CD4-positive, alpha-beta T cell treated with Interleukin-21 for 1 hour (primary cell): ENCODE measurements at places on chromosomes 5 and 9.
A peak's percentile ranks its signal among the peaks of the same experiment; 100 is the strongest.

DNA sequence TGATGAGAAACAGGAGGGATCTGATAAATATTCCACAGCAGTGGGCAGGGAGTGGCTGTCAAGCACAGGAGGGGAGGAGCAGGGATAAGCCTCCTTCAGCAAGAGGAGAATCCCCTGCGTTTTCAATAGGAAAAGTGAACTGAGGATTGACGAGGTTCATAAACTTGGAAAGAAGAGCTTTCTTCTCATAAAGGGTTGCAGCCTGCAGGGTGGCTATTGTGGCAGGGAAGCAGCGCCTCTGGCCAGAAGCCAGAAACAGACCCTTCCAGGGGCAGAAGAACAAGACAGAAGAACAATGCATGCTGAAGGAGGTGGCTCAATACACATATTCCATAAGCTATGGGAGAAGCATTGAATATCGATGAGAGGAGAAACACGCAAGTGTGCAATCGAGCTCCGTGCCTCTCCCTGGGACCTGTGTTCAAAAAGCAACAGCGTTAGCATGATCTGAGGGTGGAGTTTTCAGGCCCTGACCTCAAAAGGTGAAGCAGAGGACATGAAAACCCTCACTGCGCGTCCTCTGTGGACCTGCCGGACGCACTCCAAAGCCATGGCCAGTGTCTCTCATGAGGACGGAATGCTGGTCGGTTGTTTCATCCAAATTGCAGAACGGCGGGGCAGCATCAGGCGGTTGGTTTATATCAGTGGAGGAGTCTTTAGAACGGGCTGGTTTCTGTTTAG is 67.6 kb downstream of the ANKRD33B start:
- DNase-seq: no peak

DNA sequence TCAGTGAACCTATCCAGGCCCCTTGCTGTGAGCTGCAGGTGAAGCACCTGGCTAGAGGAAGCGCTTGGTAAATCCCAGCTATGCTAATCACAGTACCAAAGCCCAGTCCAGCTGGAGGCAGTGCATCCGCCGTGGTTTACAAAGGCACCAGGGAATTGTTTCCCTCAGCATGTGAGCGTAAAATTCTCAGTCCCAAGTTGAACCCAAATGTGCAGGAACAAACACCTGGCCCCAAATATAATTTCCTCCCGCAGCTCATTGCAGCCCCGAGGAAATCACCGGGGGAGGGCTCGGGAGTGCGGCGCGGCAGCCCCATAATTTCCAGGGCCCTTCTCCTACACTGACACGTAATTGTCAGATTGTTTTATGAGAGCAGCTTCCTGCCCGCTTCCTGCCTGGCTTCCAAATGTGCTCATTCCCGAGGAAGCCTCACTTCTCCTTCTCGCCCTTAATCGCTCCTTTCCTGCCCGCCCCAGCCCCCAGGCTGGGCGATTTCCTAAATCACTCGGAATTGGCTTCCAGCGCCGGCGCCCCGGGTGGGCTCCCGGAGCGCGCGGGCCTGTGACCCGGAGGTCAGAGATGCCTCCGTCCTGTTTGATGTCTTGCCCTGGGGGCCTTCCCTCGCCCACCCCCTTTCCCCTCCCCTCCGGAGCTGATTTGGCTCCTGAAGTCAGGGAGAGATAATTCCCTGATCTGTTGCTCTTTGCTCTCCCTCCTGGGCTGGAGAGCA is 134.4 kb downstream of the FGF1 start:
- no peak for DNase-seq

GRCh38 chr9:34097865-34098264 is 28.6 kb downstream of the DCAF12 start:
- no peak for DNase-seq

GRCh38 chr5:81334304-81335061 is 33.1 kb downstream of the ZCCHC9 start:
- DNase-seq: no peak

GRCh38 chr5:61966296-61966955 is 339.6 kb upstream of the KIF2A start:
- no peak for DNase-seq

DNA sequence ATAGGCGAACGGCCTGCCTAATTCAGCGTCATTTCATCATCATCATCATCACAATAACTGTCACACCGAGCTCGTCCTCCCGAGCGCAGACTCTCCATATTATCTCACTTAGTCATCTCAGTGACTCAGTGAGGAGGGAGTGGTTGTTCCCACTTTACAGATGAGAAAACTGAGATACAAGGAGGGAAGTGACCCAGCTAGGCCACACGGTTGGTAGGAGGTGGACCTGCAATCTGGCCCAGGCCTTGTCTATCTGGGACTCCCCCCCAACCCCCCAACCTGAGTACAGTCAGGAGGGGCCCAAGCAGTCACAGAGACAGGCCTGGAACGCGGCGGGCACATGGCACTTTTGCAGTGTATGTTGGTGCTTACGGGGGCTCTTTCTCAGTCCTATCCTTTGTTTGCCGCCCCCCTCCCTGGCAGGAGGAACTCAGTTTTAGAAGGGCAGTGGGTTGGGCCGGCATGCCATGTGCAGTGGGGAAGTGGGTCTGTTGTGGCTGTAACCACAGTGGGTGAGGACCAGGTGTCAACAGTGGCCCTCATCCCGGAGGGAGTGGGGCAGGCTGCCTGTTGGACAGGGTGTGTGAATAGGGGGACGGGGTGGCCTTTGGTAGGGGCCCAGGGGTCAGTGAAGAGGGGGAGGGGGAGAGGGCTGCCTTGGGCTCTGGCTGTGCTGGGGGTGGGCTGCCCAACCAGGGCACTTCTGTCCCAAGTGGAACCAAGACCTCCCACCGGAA is 1.7 kb upstream of the RXRA start:
- DNase-seq: peak; percentile 12

DNA sequence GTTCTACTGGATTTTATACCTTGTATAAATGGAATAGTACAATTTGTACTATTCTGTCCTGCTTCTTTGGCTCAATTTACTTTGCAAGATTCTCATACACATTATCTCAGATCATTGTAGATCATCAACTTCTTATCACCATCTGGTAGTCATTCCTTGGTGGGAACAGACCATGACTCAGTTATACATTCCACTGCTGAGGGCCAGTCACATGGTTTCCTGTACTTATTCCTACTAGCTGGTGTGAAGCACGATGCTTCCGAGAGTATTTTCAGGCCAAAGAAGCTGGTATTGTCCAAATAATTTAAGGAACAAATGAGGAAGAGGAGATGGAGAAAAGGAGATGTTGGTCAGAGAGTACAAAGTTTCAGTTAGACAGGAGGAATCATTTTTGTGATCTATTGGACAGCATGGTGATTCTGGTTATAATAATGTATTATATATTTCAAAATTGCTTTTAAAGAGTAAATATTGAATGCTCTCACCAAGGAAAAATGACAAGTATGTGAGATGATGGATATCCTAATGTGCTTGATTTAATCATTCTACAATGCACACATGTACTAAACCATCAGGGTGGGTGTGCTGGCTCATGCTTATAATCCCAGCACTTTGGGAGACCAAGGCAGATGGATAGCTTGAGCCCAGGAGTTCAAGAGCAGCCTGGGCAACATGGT is 124.1 kb downstream of the SYK start:
- DNase-seq: no peak

DNA sequence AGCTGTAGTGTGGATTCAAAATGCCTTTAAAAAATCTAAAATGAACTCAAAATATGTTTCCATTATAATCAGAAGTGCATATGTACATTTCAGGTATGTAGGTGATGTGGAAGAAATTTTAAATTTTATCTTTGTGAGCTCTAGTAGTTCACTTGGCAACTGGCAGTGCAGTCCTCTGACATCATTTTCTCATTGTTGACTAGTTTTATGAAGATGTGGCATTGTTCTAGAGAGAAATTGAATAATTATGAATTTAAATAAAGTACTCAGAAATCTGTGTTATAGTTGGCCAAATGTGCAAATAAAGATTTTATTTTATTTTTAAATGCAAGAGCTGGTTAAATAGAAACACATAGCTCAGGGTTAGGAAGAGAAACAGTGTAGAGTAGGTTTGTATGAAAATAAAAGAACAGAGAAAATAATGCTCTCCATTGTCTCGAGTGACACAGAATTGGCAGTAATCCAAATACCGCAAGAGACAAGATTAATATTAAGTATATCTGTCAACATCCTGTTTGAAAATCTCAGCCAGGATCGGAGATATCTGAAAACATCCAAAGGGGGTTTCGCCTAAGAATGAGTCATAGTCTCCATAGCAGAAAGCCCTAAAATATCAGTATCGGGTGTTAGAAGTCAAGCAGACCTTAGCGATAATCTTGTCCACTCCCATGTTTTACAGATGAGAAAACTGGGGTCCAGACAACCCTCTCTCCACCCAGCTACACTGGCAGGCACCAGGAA is 189.4 kb downstream of the CCDC192 start:
- peak; percentile 43 for DNase-seq

- DNase-seq: no peak
Observed at GRCh38 chr9:94812343-94812742, 85.8 kb downstream of the AOPEP start.

DNA sequence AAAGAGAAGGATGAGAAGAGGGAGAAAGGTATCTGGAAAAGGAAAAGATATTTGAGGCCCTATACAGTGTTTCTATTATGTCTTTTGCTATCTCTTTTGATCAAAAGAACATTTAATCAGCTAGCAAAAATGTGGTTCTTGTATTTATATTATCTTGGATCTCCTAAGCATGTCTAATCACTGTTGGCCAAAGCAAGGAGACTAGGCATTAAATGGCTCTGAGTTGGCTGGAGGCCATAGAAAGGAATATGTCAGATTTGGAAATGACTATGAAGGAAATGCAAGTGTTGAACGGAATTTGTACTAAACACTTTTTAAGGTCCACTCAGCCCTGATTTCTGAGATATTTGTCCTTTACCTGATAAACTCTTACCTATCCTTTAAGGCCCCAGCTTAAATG is 22.4 kb upstream of the THG1L start:
- DNase-seq: no peak

- DNase-seq: no peak
Observed at GRCh38 chr9:119959846-119960545, 590.8 kb upstream of the BRINP1 start.

- no peak for DNase-seq
Observed at GRCh38 chr5:160463740-160464465, 42.2 kb downstream of the PTTG1 start.

- DNase-seq: no peak
Observed at GRCh38 chr9:110356639-110357395, 19.2 kb upstream of the TXNDC8 start.

DNA sequence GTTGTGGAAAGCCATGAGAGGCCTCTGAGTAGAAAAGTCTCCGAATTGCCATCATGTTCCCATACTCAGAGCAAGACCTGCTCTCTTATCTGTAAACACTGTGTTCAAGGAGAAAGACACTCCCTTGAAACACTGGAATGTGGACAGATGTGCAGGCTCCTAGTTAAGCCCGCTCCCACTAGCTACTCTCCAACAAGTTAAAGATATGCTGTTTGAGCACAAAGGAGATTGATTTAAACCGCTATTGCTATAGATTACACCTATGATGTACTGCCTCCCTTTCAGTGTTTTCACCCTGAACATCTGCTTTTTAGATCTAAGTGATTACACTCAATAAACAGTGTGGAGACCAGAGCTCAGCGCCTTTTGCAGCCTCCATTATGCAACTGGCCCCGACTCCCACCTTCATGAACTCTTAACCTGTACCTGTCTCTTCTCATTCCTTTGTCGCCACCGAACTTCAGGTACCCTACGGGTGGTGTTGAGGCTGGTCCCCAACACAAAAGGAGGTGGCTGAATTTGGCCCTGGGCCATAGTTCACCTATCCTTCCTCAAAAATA is 47.5 kb downstream of the TMEM245 start:
- DNase-seq: no peak

GRCh38 chr5:63613442-63613841 is 348.8 kb downstream of the HTR1A start:
- no peak for DNase-seq

- DNase-seq: no peak
Observed at GRCh38 chr5:61603211-61603908, 271.3 kb downstream of the ZSWIM6 start.

GRCh38 chr5:50687548-50687947 is 21.1 kb downstream of the PARP8 start:
- DNase-seq: no peak

GRCh38 chr5:177372910-177373309 is 11.3 kb upstream of the SLC34A1 start:
- peak; percentile 30 for DNase-seq

- no peak for DNase-seq
Observed at GRCh38 chr5:170865622-170866021, 3.8 kb downstream of the RANBP17 start.

GRCh38 chr9:91043811-91044175 is 242.2 kb downstream of the SYK start:
- DNase-seq: no peak

DNA sequence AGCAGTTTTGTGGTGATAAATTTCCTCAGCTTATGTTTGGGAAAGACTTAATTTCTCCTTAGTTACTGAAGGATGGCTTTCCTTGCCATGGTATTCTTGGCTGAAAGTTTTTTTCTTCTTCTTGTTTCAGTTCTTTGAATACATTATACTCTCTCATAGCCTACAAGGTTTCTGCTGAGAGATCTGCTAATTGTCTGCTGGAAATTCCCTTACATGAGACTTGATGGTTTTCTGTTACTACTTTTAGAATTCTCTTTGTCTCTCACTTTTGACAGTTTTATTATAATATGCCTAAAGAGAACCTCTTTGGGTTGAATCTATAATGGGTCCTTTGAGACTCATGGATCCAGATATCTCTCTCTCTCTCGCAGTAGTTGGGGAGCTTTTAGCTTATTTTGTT is 693.6 kb downstream of the PRELID2 start:
- DNase-seq: no peak

- DNase-seq: no peak
Observed at GRCh38 chr9:114011313-114011712, 66.8 kb downstream of the AMBP start.

DNA sequence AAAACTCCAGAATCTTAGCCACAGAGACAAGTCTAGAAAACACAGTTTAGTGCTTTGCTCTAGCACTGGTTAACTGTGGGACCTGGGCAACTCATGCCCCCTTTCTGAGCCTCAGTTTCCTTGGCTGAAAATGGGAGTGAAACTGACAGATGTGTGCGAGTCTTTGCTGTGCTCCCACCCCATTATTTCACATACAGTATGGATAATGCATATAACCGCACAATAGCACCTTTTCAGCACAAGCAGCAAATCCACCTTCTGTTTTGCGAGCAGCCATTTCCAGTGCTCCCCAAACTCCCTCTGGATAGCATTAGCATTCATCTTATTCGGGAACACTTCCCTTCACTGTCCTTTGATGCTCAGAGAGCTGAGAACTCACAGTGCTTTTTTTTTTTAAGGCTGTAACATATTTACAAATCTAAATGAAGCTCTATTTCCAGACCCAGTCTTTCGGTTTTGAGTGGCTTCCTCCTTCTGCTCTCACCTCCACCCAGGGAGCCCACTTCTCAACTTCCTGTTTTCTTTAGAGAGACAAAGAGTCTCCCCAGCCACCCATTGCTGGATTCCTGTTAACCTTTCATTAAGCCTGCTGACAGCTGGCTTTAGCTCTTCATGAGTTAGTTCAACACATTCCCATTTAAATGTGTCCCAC is 49.2 kb downstream of the TIMD4 start:
- DNase-seq: peak; percentile 51

GRCh38 chr5:39995990-39996389 is 571.2 kb upstream of the DAB2 start:
- no peak for DNase-seq
